ENCODE measurements at places on chromosomes 2 and 18. TPM values are rescaled to one million over a fixed set of nuclear protein-coding genes. Genes with fewer than 3 reads are reported as not detected.

DNA sequence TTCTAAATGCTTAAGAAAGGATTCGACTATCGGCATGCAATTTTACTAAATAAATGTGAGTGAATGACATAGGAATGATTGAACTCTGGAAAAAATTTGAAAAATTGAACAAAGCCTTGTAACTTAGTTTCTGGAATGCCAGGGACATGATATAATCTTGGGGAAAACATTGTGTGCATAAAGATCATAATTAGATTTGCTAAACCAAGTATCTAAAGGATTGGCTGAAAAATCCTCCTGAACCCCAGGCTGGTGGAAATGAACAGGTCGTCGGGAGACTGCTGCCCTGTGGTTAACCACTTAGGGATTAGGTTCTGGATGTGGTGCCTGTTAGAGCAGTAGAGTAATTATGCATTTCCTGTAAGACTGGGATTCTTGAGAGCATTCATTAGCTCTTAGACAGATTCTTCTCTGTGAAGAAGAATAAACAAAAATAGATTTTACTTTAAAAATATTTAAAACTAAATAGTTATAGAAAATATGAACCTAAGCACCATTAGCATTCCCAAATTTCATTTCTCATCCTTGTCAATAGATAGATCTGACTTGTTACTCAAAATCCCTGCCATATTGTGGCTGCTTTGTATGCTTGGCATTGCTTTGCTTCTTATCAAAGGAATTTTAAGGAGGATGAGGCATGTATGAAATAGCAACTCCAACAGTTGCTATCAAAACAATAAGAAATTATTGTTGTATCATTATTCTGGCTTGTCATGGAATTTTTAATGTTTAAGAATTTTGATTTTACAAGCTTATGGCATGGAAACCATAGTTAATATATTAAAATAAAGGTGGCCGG lies 55.9 kb downstream of the LYPD6B start:
- no peak for DNase-seq

DNA sequence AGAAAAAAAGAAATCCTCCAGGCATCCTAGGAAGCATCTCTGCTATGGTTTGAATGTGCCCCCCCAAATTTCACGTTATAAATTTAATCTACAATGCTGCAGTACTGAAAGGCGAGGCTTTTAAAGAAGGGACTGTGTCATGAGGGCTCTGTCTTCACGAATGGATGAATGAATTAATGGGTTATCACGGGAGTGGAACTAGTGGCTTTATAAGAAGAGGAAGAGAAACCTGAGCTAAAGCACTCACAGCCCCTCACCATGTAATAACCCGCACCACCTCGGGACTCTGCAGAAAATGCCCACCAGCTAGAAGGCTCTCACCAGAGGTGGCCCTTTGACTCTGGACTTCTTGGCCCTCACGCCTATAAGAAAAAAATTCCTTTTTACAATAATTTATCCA lies 27.6 kb downstream of the RNU4ATAC start:
- no peak for DNase-seq

- no peak for DNase-seq
Observed at GRCh38 chr2:200649724-200650123, 63.9 kb downstream of the AOX1 start.

DNA sequence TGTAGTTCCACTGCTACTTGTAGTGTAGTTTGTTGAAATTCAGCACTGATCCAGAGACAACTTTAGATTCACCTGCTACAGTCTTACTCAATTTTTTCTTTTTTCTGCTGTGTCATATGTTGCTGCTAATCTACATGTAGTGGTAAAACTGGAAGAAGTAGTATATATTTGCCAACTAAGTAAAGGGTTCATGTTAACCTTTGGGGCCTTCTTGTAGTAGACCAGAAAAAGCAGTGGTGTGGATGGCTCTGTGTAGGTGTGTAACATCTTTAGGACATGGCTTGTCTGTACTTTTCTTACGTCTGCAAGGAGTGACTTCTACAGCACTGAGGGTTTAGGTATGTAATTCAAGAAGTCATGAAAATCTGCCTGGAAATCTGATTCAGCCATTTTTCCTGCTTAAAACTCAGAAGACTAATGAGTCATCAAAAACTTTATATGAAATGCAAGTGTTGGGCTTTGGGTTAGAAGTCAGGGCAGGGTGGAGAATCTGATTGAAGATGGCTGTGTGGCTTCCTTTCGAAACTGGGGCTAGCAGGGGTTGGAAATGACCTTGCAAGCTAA lies 8.4 kb downstream of the PTPRM start:
- DNase-seq, result peak; percentile 49

MPHOSPH10 gene
- total RNA-seq, result 56.3 TPM

- DNase-seq, result no peak
Observed at GRCh38 chr2:5520463-5520972, 171.7 kb upstream of the SOX11 start.

GRCh38 chr2:235793163-235793752 lies 299.4 kb downstream of the AGAP1 start:
- DNase-seq, result no peak

RBKS gene
- 1.4 TPM for total RNA-seq

CCT4 gene
- total RNA-seq, result 145 TPM

TDRD15 gene
- not detected for total RNA-seq

UCN gene
- total RNA-seq, result 1.1 TPM

C18orf54 gene
- total RNA-seq, result 12.7 TPM

ERBB4 gene
- 0.16 TPM for total RNA-seq

- DNase-seq, result no peak
Observed at GRCh38 chr2:12778811-12779579, 62.3 kb downstream of the TRIB2 start.

DNA sequence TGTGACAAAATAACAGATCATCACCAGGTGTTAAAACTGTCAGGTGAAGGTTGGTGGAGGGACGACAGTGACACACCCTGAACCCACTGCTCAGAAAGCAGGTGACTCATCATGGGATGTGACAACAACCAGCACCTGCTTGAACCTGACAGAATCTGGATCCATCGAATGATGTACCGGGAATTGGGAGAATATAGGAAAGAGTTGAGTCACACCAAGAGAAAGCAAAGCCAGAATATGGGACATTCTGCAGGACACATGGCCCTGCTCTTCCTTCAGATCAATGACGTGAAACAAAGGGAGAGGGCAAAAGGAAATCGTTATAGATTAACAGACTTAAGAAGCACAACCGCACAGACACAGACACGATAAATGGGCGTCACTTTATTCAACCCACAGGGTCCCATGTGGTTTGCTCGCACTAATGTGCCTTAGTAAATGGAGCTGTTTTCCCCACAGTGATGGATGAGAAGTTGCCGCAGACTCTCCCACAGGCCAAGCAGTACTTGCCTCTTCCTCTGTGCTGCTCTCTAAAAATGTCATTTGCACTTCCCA lies 100.1 kb downstream of the CRACDL start:
- no peak for DNase-seq

PROM2 gene
- total RNA-seq, result 0.18 TPM

DNA sequence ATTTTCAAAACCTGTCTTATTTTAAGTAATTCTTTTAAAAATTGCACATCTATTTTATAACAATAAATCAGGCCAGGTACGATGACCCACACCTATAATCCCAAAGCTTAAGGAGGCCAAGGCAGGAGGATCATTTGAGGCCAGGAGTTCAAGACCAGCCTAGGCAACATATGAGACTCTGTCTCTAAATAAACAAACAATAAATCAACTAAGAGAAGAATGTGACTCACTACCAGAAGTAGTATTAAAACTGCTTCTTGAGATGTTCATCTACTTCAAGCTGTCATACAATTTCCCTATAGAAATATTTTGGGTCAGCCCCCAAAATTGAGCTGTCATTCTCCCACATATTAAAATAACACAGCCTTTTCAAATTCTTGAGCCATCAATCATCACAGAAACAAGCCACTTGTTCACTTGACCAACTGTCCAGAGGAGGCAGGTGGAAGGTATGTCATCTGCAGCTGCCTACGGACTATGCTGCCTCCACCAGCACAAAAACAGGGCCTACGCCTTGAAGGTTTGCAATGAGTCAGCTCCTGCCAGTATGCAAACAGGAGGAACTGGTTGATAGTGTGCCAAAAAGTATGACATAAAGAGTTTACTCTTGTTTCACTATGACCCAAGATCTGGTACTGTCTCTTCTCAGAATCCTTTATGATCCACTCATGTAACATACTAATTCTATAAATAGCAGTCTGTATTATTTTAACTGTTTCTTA lies 33.6 kb downstream of the KIDINS220 start:
- peak; percentile 89 for DNase-seq

ZC3H15 gene
- total RNA-seq, result 117 TPM

GRCh38 chr2:166373951-166374350 lies 1.8 kb downstream of the SCN9A start:
- peak; percentile 41 for DNase-seq

NT5C1B gene
- not detected for total RNA-seq

POTEC gene
- not detected for total RNA-seq

EHD3 gene
- 10.7 TPM for total RNA-seq

- DNase-seq, result peak; percentile 50
Observed at GRCh38 chr2:43676322-43677050, at the start of gene C1GALT1C1L. TSS of gene C1GALT1C1L (minus strand) at chr2:43676429. CDS start at chr2:43676322, 107 bp downstream.

GRCh38 chr2:98952966-98953365 lies 16.9 kb upstream of the CRACDL start:
- no peak for DNase-seq

IL1B gene
- not detected for total RNA-seq

DNA sequence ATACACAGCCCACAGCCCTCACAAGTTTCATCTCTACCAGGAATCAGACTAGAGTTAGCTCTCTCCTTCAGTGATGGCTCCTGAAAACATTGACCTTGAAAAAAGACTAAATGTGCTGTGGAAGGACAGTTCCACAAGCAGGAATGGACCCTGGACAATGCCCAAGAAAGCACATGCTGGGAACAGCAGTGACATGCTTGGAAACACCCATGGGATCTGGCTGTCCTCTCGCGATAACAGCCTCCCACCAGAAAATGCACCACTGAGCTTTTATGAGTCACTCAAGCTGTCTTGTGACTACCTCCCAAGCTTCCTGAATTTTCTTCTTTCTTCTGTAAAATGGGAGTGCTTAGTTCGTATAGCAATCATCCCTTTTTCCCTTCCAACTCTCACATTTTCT lies 269.2 kb downstream of the LRATD1 start:
- DNase-seq, result no peak

GRCh38 chr2:118714118-118714517 lies 133.3 kb downstream of the EN1 start:
- no peak for DNase-seq

ADCYAP1 gene
- 0.16 TPM for total RNA-seq

DNA sequence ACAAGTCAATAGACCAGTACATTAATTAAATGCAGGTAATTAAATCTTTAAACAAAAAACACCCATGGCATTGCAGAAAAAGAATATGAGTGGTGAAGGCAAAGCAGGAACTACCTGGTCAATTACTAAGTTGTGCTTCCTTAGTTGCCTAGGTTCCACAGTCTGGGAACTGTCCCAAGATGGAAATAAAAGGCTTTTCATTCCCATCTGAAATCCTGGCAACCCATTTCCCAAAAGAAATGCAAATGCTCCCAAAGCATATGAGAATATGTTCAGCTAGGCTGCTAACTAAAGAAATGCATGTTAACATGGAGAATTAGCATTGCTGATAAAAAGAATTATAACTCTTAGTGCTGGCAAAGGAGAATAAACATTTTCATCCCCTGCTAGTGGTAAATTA lies 177.8 kb downstream of the TMEM163 start:
- DNase-seq, result no peak

B3GNT7 gene
- total RNA-seq, result 0.27 TPM

CNTNAP5 gene
- total RNA-seq, result not detected

RAD51AP2 gene
- not detected for total RNA-seq

DNA sequence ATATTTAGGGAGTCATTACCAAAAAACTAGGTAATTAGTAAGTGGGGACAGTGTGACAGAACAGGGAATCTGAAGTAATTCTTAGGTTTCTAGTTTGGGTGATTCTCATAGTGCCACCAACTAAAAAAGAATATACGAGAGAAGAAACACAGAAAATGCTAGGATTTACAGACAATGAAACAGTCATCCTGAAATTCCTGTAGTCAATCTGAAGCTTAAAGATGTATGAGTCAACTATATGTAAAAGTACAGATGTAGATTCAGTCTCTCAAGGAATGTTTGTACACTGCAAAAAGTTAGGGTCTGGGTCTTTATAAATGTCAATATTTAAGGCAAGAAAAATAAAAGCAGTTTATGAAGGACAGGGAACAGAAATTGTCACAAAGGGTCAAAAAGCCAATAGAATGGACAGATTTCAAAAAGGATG lies 107.0 kb downstream of the STRN start:
- no peak for DNase-seq

GRCh38 chr18:46174342-46175041 lies 70.3 kb downstream of the HAUS1 start:
- peak; percentile 25 for DNase-seq

TFPI gene
- total RNA-seq, result 72.5 TPM

KLHL30 gene
- 0.33 TPM for total RNA-seq

DNA sequence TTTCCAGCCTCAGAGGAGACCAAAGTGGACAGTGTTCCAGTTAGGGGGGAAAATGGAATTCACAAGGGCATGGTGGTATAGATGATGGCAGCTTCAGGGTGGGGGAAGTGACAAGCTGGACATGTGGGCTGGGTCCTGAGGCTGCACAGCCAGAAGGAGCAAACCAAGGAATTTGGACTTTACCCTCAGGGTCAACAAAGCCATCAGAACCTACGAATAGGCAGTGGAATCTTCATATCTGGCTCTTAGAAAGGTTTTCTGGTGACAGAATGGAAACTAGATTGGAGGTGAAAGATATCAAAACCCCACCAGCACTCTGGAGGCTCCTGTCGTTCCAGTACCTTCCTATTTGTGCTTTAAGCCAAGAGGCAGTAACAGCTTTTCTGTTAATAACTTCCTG lies 127.1 kb downstream of the SETBP1 start:
- DNase-seq, result no peak

GRCh38 chr2:60964651-60965498 lies 52.6 kb upstream of the PEX13 start:
- DNase-seq, result no peak

CHRND gene
- not detected for total RNA-seq

GRCh38 chr2:113282747-113283533 lies 4.2 kb upstream of the PAX8 start:
- DNase-seq, result no peak

ASIC4 gene
- total RNA-seq, result not detected

GRCh38 chr2:219565130-219566080 lies 5.9 kb downstream of the OBSL1 start:
- no peak for DNase-seq

GRCh38 chr2:105769504-105769903 lies 24.8 kb downstream of the NCK2 start:
- no peak for DNase-seq

DNA sequence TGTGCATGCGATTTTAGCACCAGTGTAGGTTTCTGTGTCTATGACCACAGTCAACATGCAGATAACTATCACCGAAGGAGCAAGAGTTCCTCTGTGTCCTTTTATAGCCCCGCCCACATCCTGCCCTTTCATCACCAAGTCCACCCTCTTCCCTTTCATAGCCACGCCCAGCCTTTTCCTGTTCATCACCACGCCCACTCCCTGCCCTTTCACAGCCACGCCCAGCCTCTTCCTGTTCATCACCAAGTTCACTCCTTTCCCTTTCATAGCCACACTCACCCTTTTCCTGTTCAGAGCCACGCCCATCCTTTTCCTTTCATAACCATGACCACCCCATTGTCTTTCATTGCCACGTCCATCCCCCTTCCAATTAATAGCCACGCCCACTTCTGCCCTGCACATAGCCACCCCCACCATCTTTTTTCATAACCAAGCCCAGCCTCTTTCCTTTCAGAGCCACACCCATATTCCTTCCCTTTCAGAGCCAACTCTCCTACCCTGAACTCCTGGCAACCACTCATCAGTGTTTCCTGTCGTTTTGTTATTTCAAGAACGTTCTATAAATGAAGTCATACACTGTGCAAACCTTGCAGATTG lies 273.9 kb downstream of the MYT1L start:
- DNase-seq, result peak; percentile 14

All from fibroblast of the aortic adventitia (primary cell).